ENCODE measurements at places on chromosomes 2 and 18.
A peak's percentile ranks its signal among the peaks of the same experiment; 100 is the strongest.

- DNase-seq: no peak
These were observed 38.3 kb upstream of the RALBP1 start for GRCh38 chr18:9437021-9437437.

GRCh38 chr2:218870984-218871344 is 9.7 kb upstream of the WNT10A start:
- DNase-seq: no peak

DNA sequence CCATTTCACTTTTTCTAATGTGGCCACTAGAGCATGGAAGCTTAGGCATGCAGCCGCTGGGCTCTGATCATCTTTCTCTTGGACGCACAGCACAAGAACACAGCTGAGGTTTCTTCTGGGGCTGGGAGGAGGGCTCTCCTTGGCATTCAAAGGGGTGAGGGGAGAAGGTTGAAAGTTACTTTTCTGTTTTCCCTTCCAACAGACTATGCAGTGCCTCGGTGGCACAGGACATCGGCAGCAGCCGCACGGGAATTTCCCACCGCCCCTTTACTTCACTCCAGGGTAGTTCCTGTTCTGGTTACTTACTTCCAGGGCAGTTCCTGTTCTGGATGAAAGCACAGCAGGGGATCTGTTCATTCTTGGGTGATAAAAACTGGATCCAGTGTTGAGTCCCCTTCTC is 18.9 kb upstream of the MAL start:
- no peak for DNase-seq

- no peak for DNase-seq
These were observed 2.7 kb downstream of the XPO1 start for GRCh38 chr2:61535449-61535848.

DNA sequence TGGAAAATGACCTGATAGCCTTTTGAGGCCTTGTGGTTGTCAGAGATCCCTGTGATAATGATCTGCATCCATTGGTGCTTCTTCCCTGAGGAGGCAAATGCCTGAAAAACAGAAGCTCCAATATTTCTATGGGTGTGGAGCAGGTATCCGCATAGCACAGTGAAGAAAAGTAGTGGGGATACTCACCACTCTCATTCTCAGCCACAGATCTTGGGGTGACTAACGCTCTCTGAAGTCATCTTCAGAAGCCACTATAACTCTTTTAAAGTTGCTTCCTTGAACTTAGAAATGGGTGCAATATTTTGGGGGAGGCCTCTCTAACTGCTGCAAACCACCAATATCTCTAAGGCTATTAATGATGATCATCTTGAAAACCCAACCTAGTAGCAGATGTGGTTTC is 46.2 kb downstream of the ARHGAP15 start:
- DNase-seq: no peak

DNA sequence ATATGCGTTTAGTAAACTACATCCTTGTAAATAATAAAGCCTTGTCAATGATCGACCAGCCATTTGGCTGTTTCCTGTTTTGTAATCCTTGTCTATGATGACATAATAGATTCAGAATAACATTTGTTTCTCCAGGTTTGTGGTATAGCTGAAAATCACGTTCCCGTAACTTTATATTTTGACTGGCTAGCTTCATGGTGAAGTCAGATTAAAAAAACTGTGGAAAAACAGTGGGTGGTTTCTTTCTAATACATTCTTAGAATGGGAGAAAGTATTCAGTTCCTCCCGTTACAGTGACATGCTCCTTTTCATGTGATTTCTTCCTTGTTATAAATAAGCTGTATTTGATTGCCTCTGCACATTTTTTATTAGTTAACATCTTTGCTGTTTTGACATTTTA is 366.9 kb downstream of the NYAP2 start:
- DNase-seq: no peak

- DNase-seq: no peak
These were observed 78.7 kb upstream of the ASB18 start for GRCh38 chr2:236342951-236343350.

DNA sequence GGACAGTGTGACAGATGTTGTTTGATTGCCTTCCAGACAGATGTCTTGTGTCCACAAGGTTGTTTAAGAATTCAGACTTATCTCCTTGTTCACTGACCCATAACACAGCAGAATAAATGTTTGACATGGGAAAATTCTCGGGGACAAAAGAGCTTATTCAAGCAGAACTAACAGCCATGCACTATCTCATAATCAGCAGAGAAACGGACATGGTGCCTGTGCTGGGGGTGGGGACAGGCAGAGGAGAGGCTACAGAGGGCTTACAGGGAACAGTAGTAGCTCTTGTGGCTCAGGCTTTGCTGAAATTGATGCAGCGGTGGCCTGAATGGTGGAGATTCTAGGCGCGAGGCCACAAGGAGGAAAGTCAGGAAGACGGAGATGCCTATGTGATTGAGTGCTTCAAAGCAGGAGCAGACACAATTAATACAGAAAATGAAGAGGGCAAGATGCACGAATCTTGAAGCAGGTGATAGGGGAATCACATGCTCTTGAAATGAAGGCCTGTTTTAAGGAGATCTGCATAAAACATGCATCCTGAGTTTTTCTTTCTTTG is 62.0 kb upstream of the CAB39 start:
- DNase-seq: peak; percentile 83
